A549 treated with RU486 at 1 μM for 4 hours (cell line): ENCODE measurements at places on chromosomes 3 and 15. TPM values are rescaled to one million over a fixed set of nuclear protein-coding genes. Genes with fewer than 3 reads are reported as not detected.

The SUSD5 gene
- total RNA-seq: 1.9 to 3.7 TPM (median 3.5 TPM) in 5 replicates

The ZWILCH gene
- total RNA-seq: 29.7 to 42.9 TPM (median 39.0 TPM) in 5 replicates

The ECE2 gene
- total RNA-seq: not detected in 5 replicates

The EFHB gene
- 0.29 to 1.2 TPM (median 0.51 TPM) in 5 replicates for total RNA-seq

The TMEM266 gene
- 0.12 TPM in 2 of 5 replicates, not detected in the others for total RNA-seq
